ENCODE measurements at places on chromosomes 7 and 10. TPM values are rescaled to one million over a fixed set of nuclear protein-coding genes. Genes with fewer than 3 reads are reported as not detected.

The SFTPA1 gene
- total RNA-seq, result not detected

The BBS9 gene
- total RNA-seq, result 12.1 TPM

The SYT15B gene
- 1.4 TPM for total RNA-seq

The PIK3AP1 gene
- 3.1 TPM for total RNA-seq

- ATAC-seq, result no peak
Observed at GRCh38 chr7:9307131-9307530, 873.7 kb downstream of the NXPH1 start.

DNA sequence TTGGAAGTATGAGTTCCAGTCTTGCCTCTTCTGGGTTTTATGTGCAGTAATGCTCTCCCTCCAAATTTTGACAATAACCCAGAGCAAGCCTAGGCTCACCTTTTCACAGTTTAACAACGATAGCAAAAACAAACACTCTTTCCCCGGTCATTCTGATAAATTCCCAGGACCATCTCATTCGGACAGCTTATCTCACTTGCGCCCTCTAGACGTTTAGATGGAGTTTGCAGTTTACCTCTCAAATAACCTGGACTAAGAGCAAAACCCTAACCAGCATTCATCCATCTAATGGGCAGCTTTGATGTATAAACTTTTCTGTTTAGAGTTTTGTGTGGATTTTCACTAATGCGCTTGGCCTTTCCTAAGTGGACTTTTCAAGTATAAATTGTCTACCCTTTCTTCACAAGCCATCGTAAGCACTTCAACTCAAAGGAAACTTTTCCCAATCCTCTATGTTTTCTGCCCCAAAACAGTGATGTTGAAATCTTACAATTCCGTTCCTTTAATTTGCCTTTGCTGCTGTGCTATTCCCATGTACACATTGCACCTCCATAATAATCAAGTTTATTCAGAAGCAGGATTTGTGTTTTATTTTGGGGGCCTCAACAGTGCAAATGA lies 114.9 kb downstream of the HDAC9 start:
- ATAC-seq, result no peak

GRCh38 chr7:114922652-114923402 lies 933 bp downstream of the MDFIC start:
- peak; percentile 60 for ATAC-seq

- no peak for ATAC-seq
Observed at GRCh38 chr7:140698477-140698876, 2.0 kb downstream of the NDUFB2 start.

- ATAC-seq, result no peak
Observed at GRCh38 chr10:25522294-25522693, 347.5 kb downstream of the GPR158 start.

GRCh38 chr10:91799612-91799975 lies 1.4 kb downstream of the TNKS2 start:
- ATAC-seq, result no peak

DNA sequence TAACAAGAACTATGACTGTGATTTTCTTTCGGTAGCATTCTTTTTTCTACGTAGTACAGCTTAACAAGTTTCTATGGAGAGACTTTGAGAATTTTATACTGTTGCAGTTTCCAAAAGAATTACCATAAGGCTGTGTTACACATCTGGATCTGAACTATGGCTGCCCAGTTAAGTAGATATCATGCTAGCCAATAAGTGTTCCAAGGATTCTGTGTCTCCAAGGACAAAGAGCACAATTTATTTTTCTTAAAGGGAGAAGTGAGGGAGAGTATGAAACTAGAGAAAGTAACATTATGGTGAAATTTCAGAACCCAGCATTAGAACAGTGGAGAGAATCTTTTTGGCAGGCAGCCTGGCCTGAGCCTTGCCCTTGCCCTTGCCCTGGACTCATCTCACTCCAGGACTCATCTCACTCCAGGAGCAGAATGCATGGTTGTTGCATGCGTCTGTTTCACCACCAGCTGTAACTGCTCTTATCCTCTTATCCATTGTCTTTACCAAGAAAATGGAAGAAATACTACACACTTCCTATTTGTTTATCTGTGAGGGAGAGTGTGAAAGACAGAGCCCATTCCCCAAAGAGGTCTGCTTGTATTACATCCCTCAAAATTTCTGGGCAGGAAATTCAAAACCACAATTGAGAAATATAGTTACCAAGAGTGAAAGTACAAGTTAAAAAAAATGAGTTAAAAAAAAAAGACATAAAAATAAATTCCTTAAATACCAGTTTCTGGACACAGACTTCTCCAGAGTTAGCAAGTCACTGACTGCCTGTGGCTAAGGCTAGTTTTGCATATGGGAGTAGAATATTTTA lies 1067.5 kb downstream of the NRG3 start:
- peak; percentile 61 for ATAC-seq

- ATAC-seq, result peak; percentile 22
Observed at GRCh38 chr7:155741805-155742204, 70.5 kb downstream of the SHH start.

- ATAC-seq, result no peak
Observed at GRCh38 chr7:114112806-114113205, 194.0 kb upstream of the PPP1R3A start.

DNA sequence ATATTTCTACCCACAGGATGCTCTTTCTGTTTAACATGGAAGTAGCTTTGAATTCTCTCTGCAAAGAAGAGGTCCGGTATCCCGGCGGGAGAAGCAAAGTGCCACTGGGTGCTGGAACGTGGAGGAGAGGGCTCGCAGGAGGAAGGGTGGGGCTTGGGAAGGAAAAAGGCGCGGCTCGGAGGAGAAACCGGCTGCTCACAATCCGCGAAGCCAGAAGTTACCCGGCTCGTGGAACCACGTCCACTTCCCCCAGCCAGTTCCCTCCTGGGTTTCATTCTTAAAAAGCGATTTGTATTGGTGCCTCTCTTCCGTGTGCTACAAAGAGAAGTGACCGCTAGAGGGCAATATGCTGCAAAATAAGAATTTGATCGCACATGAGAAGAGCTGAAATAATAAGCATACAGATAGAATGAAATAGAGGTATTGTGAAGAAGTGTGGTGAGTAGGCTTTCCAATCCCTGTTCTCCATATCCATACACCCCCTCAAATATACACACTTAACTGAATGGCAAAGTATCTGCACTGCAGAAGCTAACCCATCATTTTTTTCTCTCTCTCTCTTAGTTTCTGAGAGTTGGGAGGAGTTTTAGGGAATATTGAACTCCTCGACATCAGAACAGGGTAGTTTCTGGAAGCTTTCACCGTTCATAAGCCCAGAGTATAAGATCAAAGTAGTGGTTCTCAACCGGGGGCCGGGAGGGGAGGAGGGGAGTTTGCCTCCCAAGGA lies 31.1 kb downstream of the TRIL start:
- peak; percentile 89 for ATAC-seq

GRCh38 chr10:28806951-28807759 lies 129.8 kb downstream of the BAMBI start:
- peak; percentile 52 for ATAC-seq

DNA sequence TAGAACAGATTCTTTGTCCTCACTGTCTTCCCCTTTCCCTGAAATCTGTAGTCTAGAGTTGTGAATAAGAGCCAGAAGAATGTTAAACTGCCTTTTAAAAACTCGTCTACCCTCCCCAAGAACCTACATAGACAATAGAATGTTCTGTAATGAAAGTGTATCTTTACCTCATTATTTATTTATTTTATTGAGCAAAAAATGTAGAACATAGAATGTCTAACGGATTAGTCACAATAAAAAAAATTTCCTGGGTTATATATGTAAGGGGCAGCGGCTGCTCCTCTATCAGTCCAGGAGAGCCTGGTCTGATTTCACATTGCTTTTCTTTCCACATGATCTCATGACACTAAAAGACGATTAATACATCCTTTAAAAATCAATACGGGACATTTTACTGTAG lies 135.7 kb downstream of the SDK1 start:
- no peak for ATAC-seq

DNA sequence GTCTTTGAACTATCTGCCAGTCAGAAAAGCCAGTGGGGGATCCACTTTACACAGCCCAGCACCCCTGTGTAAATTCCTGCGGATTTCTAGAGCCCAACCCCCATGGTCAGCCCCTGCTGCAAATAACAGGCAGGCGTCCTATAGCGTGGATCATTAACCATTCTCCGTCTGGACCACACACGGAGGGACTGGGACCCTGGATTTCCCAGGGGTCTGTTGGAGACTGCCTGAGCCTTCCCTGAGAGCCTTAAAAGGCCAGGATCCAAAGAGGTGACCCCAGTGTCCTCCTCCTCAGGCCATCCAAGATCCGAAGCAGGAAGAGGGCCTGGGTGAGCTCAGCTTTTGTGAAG lies 11.2 kb upstream of the GRID1 start:
- ATAC-seq, result no peak
